ENCODE measurements at places on chromosomes 12 and 14.

GRCh38 chr14:32087173-32087861 lies 10.2 kb downstream of the ARHGAP5 start:
- no peak for DNase-seq

DNA sequence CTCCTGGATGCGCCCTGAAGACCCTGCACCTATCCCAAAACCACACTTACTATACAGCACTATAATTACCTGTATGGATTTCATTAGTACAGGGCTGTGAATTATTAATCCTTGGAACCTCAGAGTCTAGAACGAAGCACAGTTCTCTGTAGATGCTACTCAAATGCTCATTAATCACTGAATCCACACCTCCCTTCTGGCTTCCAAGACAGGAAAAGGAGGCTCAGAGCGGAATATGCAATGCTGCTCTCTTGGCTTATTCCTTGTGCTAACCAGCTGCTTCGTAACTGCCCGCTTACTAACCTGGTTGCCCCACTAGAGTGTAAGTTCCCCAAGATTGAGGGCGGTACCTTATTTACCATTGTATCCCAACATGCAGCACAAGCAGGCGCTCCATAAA lies 39.1 kb upstream of the NUDT4 start:
- DNase-seq = no peak

DNA sequence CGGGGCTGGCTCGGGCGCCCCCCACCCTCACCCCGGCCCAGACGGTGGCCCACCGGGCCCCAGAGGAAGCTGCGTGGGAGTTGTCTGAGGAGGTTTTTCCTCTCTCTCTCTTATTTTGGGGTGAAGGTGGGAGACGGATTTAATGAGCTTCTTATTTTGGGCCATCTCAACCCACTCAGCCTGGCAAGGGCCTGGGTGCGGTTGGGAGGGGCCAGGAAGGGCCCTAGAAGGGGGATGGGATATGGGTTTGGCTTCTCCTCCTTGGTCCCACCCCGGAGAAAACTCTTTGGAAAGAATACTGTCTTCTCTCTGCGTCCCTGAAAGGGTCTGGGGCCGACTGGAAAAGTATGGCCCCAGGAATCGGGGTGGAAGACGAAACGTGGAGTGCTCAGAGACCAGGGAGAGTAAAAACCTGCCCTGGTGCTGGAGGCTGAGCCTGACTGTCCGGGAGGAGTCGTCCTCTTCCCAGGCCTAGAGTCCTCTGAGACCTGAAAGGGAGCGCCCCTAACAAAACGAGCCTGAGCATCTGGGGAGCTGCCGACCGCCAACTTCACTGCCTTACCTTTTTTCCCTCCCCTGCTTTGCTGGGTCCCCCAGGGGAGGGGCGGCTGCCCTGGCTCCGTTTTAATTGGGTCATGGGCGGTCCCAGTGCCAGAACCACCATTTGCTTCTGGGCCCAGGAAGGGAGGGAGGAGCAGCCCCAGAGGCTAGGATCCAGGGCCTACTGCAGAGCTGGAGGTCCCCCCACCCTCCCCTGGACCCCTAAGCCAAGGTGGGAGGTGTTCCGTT lies 1.6 kb downstream of the MMP14 start:
- DNase-seq = no peak

- no peak for DNase-seq
These were observed 17.6 kb upstream of the PLEKHH1 start for GRCh38 chr14:67515386-67516079.

DNA sequence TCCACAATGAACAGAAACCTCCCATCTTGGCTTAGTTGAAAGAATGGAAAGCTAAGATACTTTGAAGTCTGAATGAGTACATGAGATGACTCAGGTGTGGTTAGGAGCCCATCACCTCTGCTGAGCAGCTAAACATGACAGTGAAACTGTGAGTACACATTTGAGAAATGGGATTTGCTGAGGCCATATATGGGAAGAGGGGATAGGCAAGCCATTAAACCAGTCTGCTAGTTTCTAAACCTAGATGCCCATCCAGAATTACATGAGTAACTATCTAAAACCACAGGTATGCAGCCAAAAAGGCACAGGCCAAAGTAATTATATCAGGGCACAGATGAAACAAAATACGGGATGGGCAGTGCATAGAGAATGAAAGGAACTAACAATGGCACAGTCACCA lies 41.2 kb downstream of the NKX2-1 start:
- no peak for DNase-seq

- DNase-seq = no peak
These were observed 392 bp downstream of the SLC15A4 start for GRCh38 chr12:128823216-128823915.

DNA sequence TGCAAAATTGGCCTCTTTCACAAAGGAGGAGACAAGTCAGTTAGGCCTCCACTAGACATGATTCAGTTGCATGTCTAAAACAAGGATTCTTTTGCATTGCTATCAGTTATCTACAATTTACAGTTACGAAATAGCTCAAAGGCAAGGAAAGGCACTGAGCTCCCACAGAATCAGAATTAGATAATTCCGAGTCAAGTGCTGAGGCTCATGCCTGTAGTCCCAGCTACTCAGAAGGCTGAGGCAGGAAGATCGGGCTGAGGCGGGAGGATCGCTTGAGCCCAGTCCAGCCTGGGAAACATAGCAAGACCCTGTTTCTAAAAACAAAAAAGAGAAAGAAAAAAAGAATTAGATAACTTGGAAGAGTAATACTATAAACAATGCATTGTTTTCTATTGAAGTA lies 12.3 kb upstream of the RTRAF start:
- no peak for DNase-seq

DNA sequence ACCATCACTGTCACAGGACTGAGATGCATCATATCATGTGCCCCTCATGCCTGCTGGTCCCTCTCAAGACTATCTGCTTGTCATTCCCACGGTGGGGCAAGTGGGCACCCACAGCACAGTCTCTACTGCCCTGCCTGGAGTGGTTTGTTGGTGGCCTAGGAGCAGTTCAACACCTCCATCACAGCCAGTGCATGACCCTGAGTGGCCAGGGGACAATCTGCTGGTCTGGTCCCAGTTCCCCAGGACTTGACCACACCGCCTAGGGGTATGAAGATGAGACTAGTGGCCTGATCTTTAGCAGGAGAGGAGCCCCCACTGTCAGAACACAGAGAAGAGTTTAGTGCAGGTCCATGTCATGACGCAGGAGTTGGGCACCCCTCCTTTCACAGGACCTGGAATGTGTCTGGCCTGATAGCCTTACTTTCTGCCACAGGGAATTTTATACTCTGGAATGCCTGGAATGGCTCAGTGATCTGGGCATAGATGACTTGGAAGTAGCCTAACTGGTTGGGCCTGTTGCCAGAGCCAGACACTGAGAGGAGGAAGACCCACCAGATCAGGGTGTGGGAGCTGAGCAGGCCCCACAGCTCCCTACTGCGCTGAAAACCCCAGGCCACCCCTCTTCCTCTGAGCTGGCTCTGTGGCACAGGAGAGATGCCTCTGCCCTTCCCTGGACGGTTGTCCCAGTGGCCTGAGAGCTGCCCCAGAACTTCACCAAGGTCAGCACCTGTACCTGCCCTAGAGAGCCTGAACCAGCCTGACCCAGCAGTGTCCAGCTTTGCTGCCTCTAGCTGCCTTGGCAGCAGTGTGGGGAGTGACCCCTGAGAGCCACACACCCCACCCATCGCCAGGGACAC lies 83.3 kb downstream of the PUS7L start:
- DNase-seq = no peak

DNA sequence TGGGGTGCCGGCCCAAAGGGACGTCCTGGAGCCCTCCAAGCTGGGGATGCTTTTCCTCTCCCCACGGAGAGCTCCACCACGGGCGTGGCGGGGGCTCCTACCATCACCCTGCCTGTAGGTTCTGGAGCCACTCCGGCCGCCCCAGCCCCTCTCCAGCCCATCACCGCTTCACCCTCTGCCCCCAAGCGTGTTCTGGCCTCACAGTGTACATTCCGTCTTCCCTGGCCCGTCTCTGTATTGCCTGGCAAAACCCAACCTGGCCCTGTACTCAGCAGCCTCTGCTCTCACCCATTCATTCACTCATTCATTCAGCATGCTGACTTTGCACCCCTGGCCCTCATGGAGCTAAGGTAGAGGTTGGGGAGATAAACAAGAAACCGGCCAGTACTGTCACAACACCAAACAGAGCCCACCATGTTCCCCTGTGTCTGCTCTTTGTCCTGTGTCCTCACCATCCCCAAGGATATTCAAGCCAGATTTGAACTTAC lies 20.3 kb downstream of the SLC25A29 start:
- DNase-seq = no peak

- DNase-seq = no peak
These were observed 350.9 kb downstream of the C12orf75 start for GRCh38 chr12:105681341-105681740.

DNA sequence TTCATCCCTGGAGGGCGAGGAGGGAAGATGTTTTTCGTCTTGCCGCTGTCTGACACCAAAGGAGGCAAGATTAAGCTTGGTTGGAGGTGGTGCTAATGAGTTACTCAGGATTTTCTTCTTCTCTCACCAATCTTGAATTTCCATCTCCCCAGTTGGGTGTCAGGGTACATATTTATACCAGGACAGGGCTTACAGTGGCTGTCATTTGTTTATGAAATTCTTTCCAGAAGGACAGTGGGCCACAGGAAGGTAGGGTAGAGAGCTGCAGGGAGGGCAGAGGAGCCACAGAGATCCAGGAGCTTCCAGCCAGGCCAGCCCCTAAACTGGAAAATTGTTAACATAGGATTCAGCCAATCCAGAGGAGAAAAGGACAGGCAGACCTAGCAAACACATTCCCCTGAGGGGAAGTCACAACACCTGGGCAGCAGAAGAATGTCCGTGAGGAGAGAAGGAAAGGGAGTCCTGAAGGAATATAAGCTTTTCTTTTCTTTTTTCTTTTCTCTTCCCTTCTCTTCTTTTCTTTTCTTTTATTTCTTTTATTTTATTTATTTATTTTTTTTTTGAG lies 40.5 kb downstream of the IRF2BPL start:
- DNase-seq = no peak

GRCh38 chr12:104219908-104220404 lies 4.4 kb downstream of the TXNRD1 start:
- DNase-seq = no peak

DNA sequence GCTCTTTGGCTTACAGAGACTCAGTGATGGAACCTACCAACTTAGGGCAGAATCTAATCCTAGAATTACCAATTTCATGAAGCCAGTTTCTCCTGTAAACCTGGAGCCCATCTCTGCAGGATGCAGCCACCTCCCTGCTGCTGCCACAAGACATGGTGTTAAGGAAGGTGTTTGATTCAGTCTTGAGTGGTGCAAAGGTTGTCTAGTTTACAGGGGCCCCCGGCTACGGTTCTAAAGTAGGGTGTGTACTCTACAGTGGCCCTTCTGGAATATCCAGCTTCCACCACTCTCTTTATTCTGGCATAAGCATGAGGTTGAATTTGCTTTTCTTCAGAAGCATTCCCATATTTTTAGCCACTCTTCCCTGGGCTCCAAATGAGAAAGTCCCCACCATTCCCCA lies 154.1 kb upstream of the GRIP1 start:
- DNase-seq = no peak

DNA sequence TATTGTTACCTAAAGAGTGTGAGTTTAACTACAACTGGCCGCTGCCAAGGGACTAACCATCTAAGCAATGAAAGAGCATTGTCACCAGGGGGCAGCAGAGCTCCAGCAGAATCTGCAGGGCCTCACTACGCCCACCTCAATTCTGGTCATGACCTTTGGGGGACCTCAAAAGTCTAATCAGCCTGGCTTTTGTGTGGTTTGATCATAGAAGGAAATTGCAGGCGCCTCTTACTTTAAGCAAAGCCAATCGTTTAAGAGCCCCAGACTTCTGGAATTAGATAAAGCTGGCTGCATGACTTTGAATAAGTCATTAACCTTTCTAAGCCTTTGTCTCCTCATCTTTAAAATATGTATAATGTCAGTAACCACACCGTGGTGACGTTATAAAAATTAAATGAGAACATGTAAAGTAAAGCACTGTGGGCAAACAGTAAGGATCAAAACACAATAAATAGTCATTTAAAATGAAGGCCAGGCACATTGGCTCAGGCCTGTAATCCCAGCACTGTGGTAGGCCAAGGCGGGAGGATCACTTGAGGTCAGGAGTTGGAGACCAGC lies 58.6 kb downstream of the TBX3 start:
- no peak for DNase-seq

- no peak for DNase-seq
These were observed 16.2 kb upstream of the IGF1 start for GRCh38 chr12:102496591-102496990.

DNA sequence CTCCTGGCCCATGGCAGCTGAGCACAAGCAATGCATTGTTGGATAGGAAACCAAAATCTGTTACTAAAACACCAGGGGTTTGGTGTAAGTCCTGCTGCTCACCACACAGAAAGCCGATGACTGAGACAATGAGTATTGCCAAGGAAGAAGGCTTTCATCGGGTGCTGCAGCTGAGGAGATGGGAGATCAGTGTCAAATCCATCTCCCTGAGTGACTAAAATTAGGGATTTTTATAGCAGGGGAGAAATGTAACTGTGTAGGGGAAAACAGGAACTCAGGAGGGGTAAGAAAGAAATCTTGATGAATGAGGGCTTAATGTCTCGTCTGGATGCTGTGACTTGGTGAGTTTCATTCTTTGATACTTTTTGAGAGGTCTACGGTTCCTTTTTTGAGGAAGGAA lies 97.9 kb downstream of the KCNMB4 start:
- no peak for DNase-seq

GRCh38 chr14:97266653-97267052 lies 469.5 kb downstream of the VRK1 start:
- DNase-seq = no peak

GRCh38 chr14:86357119-86357518 lies 827.2 kb downstream of the FLRT2 start:
- no peak for DNase-seq

DNA sequence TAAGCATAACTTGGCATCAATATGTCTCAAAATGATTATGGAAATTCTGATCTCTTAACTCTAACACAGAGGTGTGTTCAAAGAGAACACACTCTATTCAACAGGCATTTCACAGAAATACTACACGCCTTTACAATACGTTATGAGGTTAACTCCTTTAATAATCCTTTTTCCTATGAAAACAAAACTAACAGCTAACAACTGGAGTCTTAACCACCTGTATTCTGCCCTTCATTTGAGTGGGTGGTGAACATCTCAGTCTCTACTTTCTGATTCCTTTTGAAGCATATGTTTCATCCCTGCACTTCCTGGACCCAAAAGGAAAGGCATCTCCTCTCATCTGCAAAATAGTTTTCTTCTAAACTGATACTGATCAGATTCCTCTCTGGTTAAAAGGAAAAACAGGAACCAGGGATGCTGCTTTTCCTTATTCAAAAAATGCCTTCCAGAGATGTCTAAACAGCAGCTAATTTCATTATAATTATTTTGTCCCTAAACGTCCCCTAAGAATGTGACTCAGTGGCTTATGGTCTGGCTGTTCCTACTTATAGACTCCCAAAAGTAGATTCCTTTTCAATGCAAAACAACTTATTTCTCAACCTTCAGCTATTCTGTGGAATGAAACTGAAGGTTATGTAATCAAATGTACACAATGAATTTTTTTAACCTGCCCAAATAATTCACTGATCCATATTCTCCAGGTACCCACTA lies 24.1 kb downstream of the ITPR2 start:
- no peak for DNase-seq

DNA sequence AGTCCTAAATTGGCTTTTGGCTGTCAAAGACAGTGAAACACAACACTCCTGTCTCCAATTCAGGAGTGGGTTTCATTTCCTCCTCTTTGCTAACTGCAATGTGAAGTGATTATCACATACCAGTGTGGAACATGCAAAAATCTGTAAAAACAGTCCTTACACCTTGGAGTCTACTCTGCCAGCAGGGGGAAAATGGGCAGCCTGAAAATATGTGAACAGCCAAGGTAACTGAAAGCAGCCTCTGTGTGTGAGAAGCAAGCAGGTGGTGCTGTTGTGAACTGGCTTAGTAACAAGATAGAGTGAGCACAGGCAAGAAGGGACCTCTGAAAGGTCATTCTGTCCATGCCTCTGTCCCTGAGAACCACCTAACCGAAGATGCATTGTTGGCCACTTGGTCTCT lies 6.0 kb downstream of the PRMT8 start:
- no peak for DNase-seq
